Stimulated activated CD8-positive, alpha-beta memory T cell treated with anti-CD3 and anti-CD28 coated beads, Interleukin-2, amount 100 ng/mL, for 1 hour (primary cell): ENCODE measurements at places on chromosomes 6 and 20.

GRCh38 chr6:41577356-41578216, 31.4 kb downstream of the FOXP4 start:
- DNase-seq = no peak

DNA sequence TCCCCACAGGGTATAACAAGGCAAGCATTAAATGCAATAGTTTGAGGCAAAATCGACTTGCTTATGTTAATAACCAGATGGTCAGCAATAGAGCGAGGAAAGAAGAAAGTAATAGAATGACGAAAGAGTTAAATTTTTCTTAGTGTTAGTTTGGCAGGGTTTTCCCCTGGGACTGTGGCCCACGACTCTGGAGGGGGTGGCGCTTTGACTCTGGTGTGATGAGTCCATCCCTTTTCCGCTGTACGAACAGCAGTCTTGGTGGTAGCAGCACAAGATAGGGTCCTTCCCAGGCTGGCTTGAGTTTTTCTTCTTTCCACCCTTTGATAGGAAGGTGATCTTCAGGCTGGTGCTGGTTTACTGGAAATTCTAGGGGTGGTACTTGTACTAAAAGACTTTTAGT, 69.2 kb upstream of the GMDS start:
- no peak for DNase-seq

- DNase-seq = no peak
Measured at GRCh38 chr20:21901470-21902275, 196.2 kb downstream of the PAX1 start.

DNA sequence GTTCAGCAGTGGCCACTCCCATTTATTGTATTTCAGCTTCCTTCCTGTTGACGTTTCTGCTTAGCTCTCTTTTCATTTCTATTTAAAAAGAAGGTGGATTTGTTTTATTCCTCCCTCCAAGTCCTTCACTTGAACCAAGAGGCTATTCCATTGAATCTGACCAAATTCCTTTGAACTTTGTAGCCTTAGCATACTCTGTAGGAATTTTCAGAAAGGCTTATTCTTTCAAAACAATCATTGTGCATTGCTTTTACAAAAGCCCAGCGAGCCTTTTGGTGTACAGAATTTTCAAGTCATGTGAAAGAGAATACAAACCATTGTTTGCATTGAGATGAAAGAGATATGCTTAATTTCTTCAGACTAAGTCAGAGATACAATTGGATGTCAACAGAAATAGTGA, 151.0 kb upstream of the INSM1 start:
- no peak for DNase-seq

- no peak for DNase-seq
Measured at GRCh38 chr20:15594158-15594695, 979.0 kb downstream of the KIF16B start.

- DNase-seq = no peak
Measured at GRCh38 chr20:43442282-43442880, 15.3 kb upstream of the SRSF6 start.

DNA sequence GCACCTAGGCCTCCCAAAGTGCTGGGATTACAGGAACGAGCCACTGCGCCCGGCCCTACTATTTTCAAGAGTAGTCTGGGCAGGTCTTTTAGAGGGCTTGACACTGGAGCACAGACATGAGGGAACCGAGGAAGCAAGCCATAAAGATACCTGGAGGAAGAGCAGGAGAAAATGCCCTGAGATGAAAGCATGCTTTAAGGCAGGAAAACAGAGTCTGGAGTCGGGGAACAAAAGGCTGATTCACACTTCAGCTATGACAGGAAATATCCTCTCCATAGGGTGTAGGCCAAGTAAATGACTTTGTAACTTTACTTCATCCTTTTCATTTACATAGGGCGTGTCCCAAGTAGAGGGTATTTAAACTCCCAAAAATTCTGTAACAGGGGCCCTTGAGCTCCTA, 4.3 kb upstream of the SERINC3 start:
- no peak for DNase-seq
